ENCODE measurements at places on chromosomes 5 and 9. TPM values are rescaled to one million over a fixed set of nuclear protein-coding genes. Genes with fewer than 3 reads are reported as not detected.

Gene TSLP
- 1.2 TPM for total RNA-seq

Gene CMYA5
- total RNA-seq: 15.8 TPM

Gene LRRC19
- total RNA-seq: not detected

Gene PPP3R2
- total RNA-seq: not detected

Gene SLC6A7
- total RNA-seq: not detected

Gene GPRIN1
- 0.40 TPM for total RNA-seq

- DNase-seq: no peak
These were observed 34.8 kb upstream of the IFNK start for GRCh38 chr9:27489087-27489876.

GRCh38 chr9:68500457-68501381, 40.0 kb downstream of the TMEM252 start:
- peak; percentile 46 for DNase-seq

- DNase-seq: peak; percentile 25
These were observed 32.6 kb downstream of the SPATA31D1 start for GRCh38 chr9:82021198-82021597.

GRCh38 chr5:133773247-133774202, 161.2 kb upstream of the FSTL4 start:
- no peak for DNase-seq

GRCh38 chr9:133372144-133372543, 3.7 kb downstream of the SURF4 start:
- DNase-seq: no peak

GRCh38 chr5:141349917-141350619, at the start of gene PCDHGB1:
Gene PCDHGB1 (plus strand): TSS chr5:141350099. CDS start chr5:141350261, 162 bp downstream.
- no peak for DNase-seq

GRCh38 chr9:37364136-37364535, 58.4 kb upstream of the GRHPR start:
- no peak for DNase-seq

DNA sequence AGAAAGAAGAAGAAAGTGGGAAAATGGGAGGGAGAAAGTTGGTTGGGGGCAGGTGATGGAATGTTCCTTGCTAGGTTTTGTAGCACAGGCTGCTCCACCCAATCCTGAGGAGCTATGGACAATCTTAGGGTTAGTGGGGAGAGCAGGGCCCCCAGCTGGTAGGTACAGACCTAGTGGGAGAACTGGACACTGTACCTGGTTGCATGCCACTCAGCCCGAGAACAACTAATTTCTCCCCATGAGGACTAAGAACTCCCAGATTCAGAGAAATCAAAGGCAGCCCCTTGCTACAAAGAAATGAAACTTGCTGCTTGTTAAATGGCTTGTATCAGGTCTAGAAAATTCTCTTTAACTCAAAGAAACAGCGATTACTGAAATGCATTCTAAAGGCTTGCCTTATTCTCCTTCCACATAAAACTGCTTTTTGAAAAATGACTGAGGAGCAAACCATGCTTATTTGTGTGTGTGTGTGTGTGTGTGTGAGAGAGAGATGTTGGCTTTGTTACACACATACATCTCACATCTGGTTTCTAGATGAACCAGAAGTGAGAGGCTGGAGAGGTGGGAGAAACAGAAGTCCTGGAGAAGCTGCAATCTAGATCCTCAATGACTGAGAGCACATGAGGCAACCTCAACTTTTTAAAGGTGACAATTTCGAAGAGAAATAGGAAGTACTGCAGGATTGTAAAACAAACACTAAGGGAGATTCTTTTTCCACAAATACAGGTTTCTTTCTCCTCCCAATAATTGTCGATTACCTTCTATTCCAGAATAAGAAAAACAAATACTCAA, 28.9 kb downstream of the FYB1 start:
- no peak for DNase-seq

GRCh38 chr5:119458911-119459632, 6.8 kb downstream of the HSD17B4 start:
- no peak for DNase-seq

DNA sequence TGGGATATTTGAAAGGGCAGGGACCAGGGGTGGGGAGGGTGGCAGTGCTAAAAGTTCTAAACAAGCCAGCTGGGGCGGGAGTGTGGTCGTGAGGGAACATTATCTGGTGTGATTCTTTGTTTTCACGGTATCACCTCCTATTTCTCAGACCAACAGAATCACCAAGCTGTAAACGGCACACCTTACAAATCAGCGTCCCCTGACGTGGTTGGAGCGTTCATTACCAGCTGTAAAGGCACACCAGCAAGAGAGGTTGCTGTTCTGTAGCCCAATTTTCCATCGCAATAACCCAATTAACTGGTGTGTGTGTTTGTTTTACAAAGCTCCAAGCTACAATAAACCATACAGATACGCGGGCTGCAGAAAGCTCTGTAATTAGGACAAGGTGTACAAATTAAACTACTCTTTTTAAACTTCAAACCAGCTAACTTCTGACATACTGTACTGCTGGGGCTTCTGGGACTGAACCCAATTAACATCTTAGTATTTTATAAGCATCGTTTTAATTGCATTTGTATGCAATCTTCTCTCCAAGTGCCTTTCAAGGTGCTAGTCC, 303.6 kb upstream of the CLINT1 start:
- no peak for DNase-seq

GRCh38 chr9:16277471-16277960, 593.0 kb downstream of the BNC2 start:
- DNase-seq: no peak

GRCh38 chr9:36871606-36872005, 162.5 kb downstream of the PAX5 start:
- no peak for DNase-seq

GRCh38 chr5:147635882-147636728, 126.2 kb upstream of the DPYSL3 start:
- no peak for DNase-seq

DNA sequence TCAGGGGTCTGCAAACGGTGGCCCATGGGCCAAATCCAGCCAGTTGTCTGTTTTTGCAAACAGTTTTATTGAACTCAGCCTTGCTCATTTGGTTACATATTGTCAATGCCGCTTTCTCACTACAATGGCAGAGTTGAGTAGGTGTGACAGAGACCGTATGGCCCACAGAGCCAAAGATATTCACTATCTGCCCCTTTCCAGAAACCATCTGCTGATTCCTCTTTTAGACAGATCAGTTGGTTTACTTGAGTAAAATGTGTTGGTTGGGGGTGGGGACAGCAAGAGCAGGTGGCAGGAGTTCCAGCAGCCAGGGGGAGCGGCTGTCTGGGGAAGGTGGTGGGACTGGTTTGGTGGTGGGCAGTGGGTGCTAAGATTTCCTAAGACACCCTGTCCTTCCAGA, 54.8 kb downstream of the COL27A1 start:
- no peak for DNase-seq

- no peak for DNase-seq
These were observed 1.4 kb downstream of the PHF24 start for GRCh38 chr9:34959461-34959860.

DNA sequence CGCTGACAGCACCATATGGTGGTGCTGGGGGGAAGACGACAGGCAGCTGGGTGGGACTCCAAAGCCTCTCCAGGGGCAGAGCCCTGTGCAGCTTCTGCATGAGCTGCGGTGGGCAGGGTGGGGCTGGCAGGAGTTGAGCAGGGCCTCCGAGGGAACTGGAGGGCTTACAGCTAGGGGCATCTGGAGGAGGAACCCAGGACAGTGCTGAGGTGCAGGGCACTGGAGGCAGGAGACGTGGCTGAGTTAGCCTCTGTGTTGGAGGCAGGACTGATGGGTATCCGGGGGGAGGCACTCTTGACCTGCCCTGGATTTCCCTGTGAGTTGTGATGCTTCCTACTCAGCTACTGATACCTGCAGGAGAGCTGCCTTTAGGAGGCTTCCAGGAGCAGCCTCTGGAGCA, 45.0 kb downstream of the TENT4A start:
- DNase-seq: no peak

- DNase-seq: no peak
These were observed 129.0 kb downstream of the APBA1 start for GRCh38 chr9:69542942-69543704.

GRCh38 chr9:4114569-4115505, 185.0 kb downstream of the GLIS3 start:
- DNase-seq: no peak

Data from uterus (tissue), 4 donors.